ENCODE measurements at places on chromosomes 6 and 20.

GRCh38 chr6:25754535-25754934 is at the start of gene SLC17A4:
Gene SLC17A4, plus strand, starts transcription at chr6:25754742. Its CDS starts 7,221 bp downstream, at chr6:25761963.
- no peak for DNase-seq

DNA sequence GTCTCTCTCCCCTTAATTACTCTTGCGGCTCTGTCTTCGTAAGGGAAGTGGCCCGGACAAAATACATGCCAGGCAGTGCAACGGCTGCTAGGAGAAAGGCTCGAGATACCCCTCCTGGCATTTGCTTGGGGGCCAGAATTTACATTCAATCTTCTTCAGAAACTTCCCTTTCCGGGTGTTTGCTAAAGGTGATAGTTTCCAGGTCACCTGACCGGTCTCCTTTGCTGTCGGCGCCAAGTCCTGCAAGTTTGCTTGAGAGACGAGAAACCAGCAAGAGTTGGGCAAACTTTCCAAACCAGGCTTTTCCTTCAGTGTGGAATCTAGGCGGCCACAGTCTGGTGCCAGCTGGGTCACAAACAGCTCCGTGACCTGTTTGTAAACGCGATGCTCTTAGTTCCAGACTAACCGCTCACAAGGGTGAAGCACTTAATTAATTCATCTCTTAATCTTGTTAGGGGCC is 563 bp upstream of the SRSF3 start:
- DNase-seq: peak; percentile 79

GRCh38 chr6:73050706-73051105 is 174.6 kb downstream of the KHDC1L start:
- no peak for DNase-seq

GRCh38 chr6:16129623-16130401 is 926 bp downstream of the MYLIP start:
- DNase-seq: peak; percentile 85

- no peak for DNase-seq
These were observed 26.5 kb downstream of the FASTKD5 start for GRCh38 chr20:3133155-3133554.

GRCh38 chr6:118581489-118581959 is 33.4 kb downstream of the PLN start:
- no peak for DNase-seq

DNA sequence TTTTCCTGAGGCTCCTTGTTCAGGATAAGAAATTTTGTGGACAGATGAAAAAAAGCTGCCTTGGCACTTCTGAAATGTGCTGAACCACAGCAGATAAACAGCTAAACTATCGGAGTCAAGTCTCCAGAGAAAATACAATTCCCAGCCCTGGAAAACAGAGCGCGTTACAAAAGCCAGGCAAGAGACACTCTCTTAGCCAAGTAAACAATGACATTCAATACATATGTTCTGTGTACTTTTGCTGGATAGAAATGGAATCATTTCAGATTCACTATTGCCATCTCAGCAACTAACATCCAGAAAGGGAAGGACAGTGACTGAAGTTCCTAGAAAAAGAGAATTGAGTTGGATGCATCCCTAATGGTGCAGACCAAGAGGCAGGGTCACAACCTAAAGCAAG is 196.8 kb upstream of the NRSN1 start:
- DNase-seq: no peak

GRCh38 chr6:128319946-128320345 is 200.5 kb downstream of the PTPRK start:
- no peak for DNase-seq

DNA sequence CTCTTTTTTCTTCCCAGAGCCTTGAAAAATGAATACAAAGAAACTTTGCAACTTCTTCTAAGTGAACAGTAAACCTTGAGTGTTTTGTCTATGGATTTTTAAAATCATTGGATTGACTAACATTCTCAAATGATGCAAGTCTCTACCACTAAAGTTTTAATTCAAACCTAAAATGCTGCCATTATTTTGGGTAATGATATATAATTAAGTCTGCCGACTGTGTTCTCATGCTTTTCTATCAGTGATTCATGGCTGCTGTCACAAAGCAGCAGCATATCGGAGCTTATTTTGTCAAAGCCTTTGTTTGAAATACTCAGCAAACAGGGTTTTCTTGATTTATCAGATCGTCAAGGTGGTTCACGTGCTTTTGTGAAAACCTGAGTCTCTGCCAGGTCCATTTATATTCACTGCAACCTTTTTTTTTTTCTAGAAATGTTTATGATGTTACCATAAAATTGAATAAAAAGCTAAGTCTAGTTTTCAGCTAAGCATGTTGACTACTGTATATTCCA is 96.3 kb downstream of the GJA1 start:
- no peak for DNase-seq

GRCh38 chr20:33053291-33054106 is at the start of gene BPIFB3:
Gene BPIFB3, plus strand, starts transcription at chr20:33053903. Its CDS starts 1,533 bp downstream, at chr20:33055436.
- no peak for DNase-seq

GRCh38 chr6:169881976-169882375 is 130.6 kb downstream of the ERMARD start:
- no peak for DNase-seq

DNA sequence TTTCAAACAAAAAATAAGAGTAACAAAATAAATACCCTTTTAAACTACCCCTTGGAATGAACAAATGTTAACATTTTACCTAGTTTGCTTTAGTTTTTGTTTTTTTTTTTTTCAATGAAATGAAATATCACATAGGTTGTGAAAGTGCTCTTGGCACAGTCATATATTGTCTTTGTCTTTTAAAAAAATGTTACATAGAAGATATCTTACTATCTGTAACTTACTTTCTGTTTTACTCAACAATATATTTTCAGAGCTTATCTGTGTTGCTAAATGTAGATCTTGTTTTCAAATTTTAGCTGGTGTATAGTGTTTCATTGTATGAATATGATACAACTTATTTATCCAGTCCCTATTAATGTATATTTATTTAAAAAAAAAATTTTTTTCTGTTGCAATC is 8.6 kb downstream of the CEP57L1 start:
- DNase-seq: no peak

- DNase-seq: no peak
These were observed 104.8 kb downstream of the CDH26 start for GRCh38 chr20:60063048-60063451.

All from kidney (tissue), 22 donors.